Hypothalamus (tissue), 51 donors: ENCODE measurements at places on chromosomes 2 and 18.

GRCh38 chr2:42777883-42778805, 14.2 kb upstream of the OXER1 start:
- DNase-seq, result no peak

- no peak for DNase-seq
Observed at GRCh38 chr2:218065239-218066006, 3.6 kb upstream of the RUFY4 start.

DNA sequence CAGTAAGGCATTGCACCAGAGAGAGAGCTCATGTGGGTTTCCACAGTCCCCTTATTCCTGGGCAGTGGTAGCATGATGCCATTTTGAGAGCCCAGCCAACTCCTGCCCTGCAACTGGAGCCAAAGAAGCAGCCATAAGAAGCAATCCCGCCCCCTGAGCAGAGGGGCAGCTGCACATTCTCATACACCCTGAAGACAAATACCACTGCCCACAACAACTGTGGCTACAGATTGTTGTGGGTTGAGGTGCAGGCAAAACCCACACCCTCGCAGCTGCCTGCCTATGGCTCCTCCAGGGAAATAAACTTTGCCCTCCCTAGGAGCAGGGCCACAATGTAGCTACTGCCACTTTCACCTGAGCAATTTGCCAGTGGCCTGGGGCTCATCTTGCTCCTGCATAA, 219.4 kb upstream of the NRXN1 start:
- DNase-seq, result no peak

DNA sequence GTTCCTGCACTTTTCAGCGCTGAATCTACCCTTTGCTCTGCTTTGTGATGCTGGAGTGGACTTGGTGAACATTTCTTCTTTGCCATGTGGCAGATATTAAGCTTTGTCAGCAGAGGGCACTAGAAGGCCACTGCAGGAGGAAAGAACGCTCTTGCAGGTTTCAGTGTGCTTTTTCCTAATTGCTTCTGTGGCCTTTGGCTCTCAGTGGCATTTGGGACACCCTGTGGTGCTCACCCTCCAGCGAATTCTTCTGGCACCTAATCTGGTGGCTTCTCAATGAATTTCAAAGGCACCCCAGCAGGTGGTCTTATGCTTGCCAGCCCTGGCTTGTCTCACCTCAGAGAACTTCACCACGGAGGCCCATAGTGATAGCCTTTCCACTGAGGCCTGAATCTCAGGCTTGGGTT, 146.7 kb downstream of the MYO3B start:
- DNase-seq, result no peak

DNA sequence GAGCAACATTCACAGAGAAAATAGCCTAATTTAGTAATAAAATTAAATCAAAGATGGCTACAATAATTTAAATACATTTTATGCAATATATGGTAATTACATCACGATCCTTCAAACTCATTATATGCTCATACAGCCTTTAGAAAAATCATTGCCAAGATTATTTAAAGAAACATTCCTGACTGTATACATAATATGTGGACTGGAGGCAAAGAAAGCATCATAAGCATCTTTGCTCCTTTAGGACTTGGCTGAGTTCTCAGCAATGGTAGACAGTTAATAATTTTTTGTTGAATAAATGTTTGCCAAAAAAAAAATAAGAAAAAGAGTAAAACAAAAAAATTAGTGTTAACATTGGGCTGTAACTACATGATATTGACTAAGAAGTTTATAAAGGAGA, 26.9 kb downstream of the NCKAP5 start:
- no peak for DNase-seq

DNA sequence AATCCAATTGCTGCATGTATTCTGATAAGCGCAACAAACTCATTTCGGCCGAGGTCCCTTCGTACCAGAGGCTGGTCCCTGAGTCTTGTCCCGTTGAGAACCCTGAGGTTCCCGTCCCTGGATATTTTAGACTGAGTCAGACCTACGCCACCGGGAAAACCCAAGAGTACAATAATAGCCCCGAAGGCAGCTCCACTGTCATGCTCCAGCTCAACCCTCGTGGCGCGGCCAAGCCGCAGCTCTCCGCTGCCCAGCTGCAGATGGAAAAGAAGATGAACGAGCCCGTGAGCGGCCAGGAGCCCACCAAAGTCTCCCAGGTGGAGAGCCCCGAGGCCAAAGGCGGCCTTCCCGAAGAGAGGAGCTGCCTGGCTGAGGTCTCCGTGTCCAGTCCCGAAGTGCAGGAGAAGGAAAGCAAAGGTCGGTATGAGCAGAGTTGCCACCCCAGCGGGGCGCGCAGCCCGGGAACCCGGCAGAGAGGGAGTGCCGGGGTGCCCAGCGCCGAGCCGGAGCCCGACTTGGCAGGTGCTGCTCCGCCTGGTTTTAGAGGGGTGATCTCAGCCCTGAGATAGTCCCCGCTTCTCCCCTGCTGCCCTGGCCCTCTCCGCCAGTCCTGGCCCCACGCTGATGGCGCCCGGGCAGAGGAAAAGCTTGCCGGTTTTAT, 714 bp downstream of the HOXD10 start:
- no peak for DNase-seq

- DNase-seq, result no peak
Observed at GRCh38 chr2:207782238-207783030, 12.7 kb upstream of the FZD5 start.

DNA sequence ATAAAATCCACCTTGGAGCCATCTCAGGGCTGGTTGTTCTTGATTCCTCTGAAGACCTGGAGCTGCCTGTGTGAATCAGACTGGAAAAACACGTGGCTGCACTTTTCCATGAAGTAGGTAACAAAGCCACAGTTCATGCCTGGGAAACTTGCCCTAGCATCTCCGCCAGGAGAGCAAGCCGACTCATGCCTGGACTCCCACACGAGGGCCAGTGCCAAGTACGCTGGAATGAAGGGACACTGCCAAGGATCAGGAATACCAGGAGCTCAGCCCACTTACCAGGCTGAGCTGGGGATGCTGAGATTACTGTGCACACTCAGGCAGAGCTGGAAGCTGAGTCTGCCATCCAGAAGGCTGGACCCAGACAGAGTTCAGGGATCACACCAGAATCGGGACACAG, 10.9 kb upstream of the FHL2 start:
- no peak for DNase-seq

- DNase-seq, result no peak
Observed at GRCh38 chr18:11224153-11224552, 74.8 kb upstream of the PIEZO2 start.

DNA sequence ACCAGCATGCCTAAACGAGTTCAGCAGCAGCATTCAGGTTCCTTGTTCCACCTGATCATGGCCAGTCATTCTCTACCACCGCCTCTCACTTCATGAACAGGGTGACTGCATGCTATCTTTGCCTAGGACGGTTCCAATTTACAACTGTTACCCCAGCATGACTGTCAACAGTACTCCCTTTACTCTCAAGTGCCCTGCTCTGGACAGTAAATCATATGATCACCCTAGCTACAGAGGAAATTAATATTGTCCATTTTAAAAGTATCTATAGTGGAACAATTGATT, 25.7 kb downstream of the MGAT4A start:
- DNase-seq, result no peak

- DNase-seq, result no peak
Observed at GRCh38 chr2:241199897-241200821, 11.7 kb downstream of the ANO7 start.

GRCh38 chr2:83516503-83516902, 942.6 kb downstream of the SUCLG1 start:
- DNase-seq, result no peak

GRCh38 chr2:68466361-68466777, 725 bp downstream of the FBXO48 start:
- DNase-seq, result no peak

DNA sequence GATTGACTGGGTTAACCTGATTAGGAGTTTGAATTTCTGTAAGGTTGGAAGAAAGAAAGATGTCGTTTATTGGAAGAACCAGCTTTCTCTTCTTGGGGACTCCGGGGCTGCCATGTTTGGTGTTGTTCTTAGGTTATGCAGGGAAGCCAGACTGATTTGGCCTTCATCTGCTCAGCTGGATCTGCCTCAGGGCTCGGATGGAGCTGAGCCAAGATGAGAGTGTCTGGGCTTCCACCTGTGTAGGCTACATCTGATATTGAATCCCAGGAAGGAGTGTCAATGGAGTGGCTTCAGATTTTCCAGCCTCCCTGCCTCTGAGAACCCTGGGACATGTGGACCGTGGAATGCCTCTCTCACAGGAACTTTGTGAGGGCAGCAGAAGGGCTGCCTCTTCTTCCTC, 126.1 kb downstream of the WDSUB1 start:
- DNase-seq, result no peak

DNA sequence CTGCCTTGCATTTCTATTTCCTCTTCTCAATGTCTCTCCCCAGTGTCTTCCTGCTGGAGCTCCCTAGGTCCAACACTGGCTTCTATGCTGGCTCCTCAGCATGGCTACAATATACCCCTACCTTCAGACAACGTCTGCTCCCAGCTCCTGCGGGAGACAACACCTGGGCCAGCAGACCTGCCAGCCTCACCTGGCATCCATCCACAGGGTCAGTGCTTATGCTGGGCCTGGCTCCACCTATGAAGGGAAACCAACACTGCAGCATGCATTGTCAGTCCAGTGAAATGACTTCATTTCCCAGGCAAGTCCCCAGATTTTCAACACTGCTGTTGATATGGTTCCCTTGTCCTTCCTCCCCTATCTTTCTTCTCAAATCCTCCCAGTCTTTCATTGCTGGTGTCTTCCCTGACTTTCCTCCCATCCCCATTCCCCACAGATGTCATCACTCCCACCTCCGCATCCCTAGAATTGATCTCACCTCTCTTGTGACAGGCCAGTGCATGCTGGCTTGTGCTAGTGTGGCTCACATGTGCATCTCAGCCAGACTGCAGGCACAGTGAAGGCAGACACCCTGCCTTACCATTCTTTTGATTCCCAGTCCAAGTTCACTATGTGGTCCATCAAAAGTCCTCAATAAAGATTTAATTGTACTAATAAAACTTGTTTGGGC, 98.0 kb downstream of the MYO5B start:
- DNase-seq, result no peak

GRCh38 chr2:10434886-10435819, 13.0 kb downstream of the ODC1 start:
- DNase-seq, result peak; percentile 41

- DNase-seq, result no peak
Observed at GRCh38 chr18:56789004-56789888, 138.1 kb downstream of the WDR7 start.

- no peak for DNase-seq
Observed at GRCh38 chr2:238160206-238161129, 1.7 kb downstream of the ERFE start.

GRCh38 chr2:195508139-195508455, 148.9 kb upstream of the SLC39A10 start:
- no peak for DNase-seq

DNA sequence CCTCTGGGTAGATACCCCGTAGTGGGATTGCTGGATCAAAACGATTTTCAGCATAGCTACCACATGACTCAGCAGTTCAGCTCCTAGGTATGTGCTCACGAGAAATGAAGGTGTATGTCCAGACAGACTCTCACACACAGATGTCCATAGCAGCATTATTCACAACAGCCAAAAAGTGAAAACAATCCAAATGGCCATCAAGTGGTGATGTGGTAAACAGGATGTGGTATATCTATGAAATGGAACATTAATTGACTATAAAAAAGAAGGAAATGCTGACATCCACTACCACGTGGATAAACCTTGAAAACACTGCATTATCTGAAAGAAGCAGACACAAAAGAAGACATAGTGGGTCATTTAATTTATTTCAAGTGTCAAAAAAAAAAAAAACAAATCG, 241.9 kb downstream of the EIPR1 start:
- DNase-seq, result no peak

- no peak for DNase-seq
Observed at GRCh38 chr2:178731300-178731699, 75.9 kb downstream of the TTN start.

DNA sequence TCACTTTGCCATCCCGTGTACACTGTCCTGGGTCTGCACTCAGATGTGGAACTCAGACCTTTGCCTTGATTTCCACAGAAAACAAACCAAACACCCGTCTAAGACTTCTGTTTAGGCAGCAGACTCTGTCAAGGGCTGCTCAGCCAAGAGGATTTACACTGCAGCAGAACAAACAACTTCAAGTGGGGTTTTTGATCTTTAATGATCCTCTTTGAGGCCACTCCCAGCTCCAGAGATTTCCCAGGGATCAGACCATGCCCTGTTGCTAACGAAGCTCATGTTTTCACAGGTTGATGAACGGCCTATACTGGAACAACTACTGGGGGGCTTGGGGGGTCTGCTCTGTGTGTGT, 52.5 kb upstream of the LGALSL start:
- no peak for DNase-seq

GRCh38 chr2:58010599-58010998, 36.0 kb upstream of the VRK2 start:
- DNase-seq, result no peak

GRCh38 chr18:35582899-35583558, 1.5 kb downstream of the GALNT1 start:
- no peak for DNase-seq

- no peak for DNase-seq
Observed at GRCh38 chr2:238169708-238170251, 11.0 kb downstream of the ERFE start.

- no peak for DNase-seq
Observed at GRCh38 chr2:129769185-129769991, 210.1 kb upstream of the RAB6C start.

- no peak for DNase-seq
Observed at GRCh38 chr2:133360882-133361281, 207.4 kb downstream of the NCKAP5 start.

GRCh38 chr18:24656551-24657443, 196.4 kb downstream of the HRH4 start:
- DNase-seq, result no peak

DNA sequence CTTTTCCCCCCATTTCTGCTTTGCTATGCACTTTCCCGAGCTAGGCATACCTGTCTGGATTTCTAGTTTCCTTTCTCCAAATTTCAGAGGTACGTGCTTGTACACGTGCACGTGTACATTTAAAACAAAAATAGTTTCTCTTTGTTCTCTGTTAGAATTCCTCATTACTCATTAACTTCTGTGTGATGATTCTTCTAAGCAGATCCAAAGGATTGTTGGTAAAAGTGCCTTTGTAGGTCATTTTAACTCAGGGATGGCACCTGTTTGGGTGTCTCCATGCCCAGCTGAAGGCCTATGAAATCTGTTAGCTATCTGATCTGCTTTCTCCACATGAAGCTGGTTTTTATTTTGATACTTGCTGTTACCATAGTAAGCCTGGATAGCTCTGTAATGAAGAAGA, 264.3 kb downstream of the LPIN1 start:
- DNase-seq, result no peak

DNA sequence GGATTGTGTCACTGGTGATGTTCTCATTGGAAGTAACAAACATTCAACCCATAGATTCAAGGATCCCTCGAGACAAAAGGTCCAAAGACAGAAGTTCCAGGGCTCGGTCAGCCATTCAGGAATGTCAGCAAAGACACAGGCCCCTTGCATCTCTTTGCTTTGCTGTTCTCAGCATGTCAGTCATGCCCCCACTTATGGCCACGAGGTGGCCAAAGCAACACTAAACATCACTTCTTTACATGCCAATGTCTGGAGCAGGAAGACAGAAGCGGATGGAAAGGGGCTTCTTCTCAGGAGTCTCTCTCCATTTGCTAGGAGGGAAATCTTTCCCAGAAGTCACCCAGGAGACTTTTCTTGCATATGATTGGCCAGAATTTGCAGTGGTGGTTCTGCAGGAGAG, 191.6 kb upstream of the SP5 start:
- DNase-seq, result no peak

GRCh38 chr2:102057502-102058292, 65.9 kb downstream of the IL1R2 start:
- no peak for DNase-seq

- no peak for DNase-seq
Observed at GRCh38 chr2:30464544-30465170, 17.6 kb downstream of the LCLAT1 start.
